Bronchial smooth muscle cell (primary cell): ENCODE measurements at places on chromosomes 4 and X. TPM values are rescaled to one million over a fixed set of nuclear protein-coding genes. Genes with fewer than 3 reads are reported as not detected.

Gene FAM241A
- 0.69 and 0.79 TPM in 2 replicates for total RNA-seq

Gene BCLAF3
- total RNA-seq, result 5.9 and 6.3 TPM in 2 replicates

Gene SPANXD
- not detected in 2 replicates for total RNA-seq

Gene CDX4
- not detected in 2 replicates for total RNA-seq

Gene THOC2
- 30.7 and 47.9 TPM in 2 replicates for total RNA-seq
